ENCODE measurements at places on chromosomes 3 and 15.

GRCh38 chr15:82176542-82176941, 86.0 kb downstream of the EFL1 start:
- DNase-seq, result no peak

DNA sequence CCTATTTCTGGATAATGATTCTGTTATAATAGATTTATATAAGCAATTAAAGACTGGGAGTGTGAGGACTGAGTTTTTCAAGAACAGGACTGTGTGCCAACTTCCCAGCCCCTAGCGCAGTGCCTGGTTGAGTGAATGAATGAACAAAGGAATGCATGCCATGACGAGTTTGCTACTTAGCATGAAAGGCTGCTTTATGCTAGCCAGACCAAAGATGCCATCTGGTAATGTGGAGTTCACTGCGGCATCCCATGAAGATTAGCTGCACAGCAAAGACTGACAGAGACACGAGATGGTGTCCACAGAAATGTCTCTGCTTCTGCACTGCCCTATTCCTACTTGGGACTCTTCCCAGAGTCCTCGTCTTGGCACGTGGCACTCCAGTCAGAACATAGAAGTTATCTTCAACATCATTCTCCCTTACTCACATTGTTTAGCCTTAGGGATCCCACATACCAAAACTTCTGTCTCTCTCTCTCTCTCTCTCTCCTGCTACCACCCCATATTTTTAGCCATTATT, 283.9 kb upstream of the CTNNB1 start:
- DNase-seq, result no peak

DNA sequence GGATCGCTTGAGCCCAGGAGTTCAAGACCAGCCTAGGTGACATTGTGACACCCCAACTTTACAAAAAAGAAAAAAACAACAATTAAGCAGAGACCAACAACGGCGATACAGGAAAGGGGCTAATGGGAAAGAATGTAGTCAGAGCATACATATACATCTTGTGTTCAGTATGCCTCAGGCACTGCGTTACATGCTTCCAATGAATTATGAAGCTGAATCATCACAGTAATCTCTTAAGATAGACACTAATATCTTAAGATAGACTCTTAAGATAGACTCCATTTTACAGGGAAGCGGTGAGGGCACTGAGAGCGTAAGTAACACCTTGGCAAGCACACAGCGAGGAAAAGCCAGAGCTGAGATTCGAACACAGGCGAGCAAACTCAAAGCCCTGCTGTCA, 6.1 kb upstream of the LDHAL6B start:
- DNase-seq, result no peak

DNA sequence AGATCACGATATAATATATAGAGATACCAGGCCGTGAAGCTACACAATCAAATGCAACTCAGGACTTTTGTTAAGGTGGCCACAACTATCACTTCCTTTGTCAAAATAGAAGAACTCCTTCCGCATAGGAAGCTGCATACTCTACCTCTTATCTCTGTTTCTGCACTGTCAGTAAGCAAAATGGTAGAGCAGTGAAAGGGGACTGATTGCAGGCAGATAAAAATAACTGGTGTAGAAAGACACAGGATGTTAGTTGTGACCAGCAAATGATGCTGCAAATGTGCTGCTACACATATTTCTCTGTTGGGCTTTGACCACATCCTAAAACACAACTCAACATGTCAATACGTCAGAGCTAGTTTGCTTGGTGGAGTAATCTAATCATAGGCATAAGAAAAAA, 16.3 kb upstream of the TRAT1 start:
- DNase-seq, result no peak

DNA sequence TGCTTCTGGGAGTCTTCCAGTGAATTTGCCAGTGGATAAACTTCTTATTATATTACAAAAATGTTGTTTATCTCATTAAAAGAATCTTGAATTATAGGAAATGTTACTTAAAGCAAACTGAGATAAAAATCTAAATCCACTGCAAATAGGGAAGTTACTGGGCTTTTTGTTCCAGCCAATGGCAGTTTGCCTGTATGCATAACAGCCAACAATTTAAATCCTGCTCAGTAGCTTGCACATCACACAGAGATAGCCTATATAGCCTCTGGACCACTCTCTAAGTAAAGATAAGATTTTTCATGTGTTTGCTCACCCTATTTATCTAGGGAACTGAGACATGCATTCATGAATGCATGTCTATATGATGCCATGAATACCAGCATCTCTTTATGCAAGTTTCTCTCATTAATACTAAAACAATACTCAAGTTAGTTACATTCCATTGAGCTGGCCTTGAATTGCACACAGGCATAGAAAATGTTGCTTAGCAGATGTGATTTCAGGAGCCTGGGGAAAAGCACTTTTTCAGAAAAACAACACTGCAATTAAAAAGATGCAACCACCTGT, 92.1 kb upstream of the GPR149 start:
- no peak for DNase-seq

DNA sequence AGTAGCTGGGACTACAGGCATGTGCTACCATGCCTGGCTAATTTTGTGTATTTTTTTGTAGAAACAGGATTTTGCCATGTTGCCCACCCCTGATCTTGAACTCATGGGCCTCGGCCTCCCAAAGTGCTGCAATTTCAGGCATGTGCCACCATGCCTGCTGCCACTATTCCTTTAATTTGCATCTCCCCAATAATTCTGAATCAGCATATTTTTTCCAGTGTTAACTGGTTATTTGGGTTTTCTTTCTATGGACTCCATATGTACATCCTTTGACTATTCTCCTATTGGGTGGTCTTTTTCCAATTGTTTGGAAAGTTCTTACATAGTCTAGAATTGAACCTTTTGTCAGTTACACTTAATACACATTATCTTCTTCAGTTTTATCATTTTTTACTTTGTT, 28.1 kb downstream of the HLTF start:
- no peak for DNase-seq

Data from NCI-H187 treated with DMSO at 0.1 percent for 48 hours (cell line).